Stimulated activated CD4-positive, alpha-beta T cell treated with anti-CD3 and anti-CD28 coated beads, Interleukin-1b, Interleukin-23, amount 100 ng/mL, for 1 hour (primary cell): ENCODE measurements at places on chromosomes 4 and X.

DNA sequence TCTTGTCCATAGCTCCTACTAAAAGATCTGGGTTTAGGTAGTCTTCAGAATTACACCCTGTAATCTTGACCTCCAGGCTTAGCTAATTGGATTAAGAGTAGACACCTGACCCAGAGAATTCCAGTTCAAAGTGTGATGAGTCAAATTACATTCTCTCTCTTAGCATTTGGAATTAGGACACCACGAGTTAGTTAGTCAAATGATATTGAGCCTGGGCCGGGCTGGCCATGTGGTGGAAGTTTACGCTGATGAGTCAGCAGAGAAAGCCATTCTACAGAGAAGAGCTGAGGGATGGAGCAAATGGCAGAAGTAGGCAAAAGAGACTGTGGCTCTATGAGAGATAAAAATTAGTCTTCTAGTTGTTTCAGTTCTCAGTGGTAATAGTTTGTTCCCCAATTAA, 31.1 kb downstream of the CEP44 start:
- no peak for DNase-seq

GRCh38 chr4:8607603-8608481, 15.3 kb downstream of the CPZ start:
- DNase-seq = no peak

GRCh38 chr4:157196046-157196445, 24.5 kb upstream of the GRIA2 start:
- DNase-seq = no peak

GRCh38 chrX:153770601-153771414, 6.8 kb downstream of the PLXNB3 start:
- DNase-seq = no peak

GRCh38 chr4:183136855-183137254, 37.8 kb downstream of the WWC2 start:
- no peak for DNase-seq

DNA sequence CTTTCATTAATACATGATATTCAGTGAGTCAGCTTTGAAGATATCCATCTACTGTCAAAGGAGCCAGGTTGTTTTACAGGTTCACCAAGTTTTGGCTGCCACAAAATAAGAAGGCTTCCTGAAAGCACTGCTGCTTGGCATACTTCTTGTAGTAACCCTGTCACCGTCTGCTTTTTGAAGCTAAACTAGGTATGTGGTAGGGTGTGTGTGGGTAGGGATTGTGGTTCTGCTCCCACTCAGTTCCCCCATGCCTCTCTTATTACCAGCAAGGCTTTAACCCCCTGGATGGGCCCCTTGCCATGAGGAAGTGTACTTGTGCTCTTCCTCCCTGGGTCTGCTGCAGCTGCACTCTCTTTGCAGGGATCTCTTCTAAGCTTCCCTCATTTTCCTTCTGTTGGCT, 191.2 kb downstream of the BANK1 start:
- DNase-seq = no peak

DNA sequence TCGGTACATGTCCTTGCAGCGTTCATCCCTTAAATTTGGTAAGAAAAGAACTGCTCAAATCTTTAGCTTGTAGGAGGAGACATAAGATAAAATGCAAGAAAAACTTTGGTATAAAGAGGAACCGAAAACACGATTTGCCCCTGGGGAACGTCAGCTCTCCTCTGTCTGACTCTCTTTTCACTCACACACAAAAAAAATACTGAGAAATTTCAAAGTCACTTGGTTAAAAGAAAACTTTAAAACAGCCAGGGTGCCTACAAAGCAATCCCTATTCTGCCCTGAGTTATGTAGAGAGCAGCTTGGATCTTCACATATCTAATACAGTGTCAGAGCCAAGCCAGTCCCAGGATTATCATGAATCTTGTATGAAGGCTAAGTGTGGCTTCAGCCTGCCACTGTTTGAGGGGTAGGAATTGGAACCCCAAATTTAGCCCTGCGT, 248.5 kb upstream of the CXXC4 start:
- no peak for DNase-seq

- no peak for DNase-seq
Measured at GRCh38 chr4:26242451-26242850, 78.4 kb upstream of the RBPJ start.

GRCh38 chrX:136143711-136144110, 3.6 kb upstream of the FHL1 start:
- no peak for DNase-seq

DNA sequence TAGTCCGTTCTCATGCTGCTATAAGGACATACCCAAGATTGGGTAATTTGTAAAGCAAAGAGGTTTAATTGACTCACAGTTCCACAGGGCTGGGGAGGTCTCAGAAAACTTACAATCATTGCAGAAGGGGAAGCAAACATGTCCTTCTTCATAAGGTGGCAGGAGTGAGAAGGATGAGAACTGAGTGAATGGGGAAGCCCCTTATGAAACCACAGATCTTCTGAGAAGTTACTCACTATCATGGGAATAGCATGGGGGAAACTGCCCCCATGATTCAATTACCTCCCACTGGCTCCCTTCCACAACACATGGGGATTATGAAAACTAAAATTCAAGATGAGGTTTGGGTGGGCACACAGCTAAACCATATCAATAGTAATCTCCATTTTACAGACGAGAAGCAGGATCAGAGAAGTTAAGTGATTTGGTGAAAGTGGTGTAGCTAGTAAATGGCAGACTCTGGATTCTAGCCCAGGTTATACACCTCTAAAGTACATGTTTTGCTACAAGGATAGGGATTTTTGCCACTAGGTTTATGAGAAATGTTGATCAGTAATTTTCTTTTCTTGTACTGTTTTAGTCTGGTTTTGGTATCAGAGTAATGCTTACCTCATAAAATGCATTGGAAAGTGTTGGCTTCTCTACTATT, 47.3 kb upstream of the C1GALT1C1 start:
- no peak for DNase-seq

DNA sequence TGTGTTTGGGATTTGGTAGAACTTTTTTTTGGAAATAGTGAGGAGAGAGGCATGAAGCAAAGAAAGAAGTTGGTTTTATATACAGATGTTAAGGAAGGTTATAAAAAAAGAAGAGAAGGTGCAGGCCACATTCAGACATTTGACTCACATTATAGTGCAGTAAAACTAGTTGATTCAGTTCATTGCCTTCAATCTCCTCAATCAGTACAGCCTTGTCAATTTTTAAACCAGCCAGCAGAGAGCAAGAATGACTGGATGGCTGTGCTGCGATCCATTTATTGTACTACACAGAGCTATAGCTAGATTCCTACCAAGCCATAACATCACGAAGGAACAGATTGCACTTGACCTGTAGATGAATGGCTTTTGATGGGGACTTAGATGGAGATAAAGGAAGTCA, 79.7 kb upstream of the LSM6 start:
- DNase-seq = no peak

DNA sequence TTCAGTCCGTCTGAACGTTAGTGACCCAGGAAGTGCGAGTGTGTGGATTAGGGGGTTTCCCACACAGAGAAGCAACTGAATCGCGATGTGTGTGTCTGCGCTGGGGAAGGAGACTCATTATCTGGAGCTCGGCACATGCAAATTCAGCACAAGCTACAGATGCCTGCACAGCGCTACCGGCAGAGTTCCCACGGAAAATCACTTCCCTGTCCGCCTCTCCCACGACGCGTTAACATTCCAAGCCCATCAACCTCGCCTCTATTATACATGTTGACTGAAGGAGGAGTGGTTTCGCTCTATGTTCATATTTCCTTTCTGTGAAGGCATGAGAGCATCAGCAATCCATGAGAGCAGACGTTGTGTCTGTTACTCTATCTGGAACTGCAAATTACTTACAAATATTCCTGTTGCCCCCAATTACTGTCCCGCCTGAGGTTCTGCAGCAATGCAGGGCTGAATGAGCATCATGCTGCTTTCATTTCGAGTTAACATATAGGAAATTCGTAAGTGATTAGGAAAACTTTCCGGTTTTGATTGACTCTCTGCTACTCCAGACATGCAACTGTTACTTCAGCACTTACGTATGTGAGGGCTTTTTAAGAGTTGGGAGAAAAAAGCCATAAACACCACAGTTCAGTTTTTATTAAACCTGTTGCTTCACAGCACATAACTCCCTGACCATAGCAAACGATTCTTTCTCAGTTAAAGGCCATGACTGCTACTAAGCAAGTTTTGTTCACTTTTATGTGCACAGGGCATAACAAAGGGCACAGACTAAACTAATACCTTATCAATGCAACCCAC, 15.0 kb upstream of the MTNR1A start:
- no peak for DNase-seq

- no peak for DNase-seq
Measured at GRCh38 chrX:64191281-64192010, 14.1 kb downstream of the AMER1 start.

DNA sequence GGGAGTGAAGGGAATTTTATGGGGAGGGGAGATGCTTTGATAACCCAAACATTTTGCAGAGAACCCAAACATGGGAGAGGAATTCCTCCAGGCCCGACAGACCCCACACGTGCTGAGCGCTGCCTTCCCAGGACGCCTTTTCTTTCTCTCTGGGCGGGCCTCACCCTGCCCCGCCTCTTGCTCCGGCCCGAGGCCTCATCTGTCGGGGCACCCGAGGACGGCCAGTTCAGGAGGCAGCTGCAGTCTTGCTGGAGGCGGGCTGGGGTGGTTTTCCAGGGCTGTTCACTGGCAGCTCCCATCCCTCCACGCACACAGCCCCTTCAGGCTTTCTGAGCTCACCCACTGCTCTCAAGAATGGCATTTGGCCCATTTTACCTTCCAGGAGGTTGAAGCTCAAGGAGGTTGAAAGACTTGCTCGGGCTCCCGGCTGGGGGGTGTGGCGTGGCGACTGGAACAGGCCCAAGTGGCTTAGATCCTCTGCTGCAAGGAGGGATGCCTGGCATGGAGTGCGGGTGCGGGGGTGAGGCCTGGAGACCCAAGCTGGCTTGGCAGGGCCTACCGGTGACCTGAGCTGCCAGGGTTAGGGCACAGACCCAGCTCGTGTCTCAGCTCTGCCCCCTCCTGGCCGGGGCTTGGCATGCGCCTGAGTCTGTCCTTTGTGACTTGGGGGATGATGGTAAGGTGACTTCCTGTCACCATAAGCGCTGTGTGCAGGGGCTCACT, 99.2 kb downstream of the PSAPL1 start:
- peak; percentile 12 for DNase-seq
